Right kidney (tissue), 9 donors: ENCODE measurements at places on chromosomes 5 and 9.

DNA sequence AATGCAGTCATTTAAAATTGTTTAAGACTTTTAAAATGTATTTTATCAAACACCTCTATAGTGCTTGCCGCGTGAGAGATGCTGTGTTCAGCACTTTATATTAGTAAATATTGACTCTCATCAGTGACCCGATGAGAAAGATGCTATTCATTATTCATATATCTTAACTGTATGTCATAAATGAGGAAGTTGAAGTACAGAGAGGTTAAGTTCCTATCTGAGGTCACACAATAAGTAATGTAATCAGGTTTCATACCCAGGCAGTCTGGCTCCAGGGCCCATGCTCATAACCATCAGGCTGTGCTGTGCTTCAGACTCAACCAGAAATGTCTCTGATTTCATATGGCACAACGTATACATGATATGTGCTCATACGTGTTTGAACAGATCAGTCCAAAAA lies 119.0 kb downstream of the SV2C start:
- no peak for DNase-seq

GRCh38 chr9:28289746-28290145 lies 716.5 kb upstream of the C9orf72 start:
- peak; percentile 4 for DNase-seq

DNA sequence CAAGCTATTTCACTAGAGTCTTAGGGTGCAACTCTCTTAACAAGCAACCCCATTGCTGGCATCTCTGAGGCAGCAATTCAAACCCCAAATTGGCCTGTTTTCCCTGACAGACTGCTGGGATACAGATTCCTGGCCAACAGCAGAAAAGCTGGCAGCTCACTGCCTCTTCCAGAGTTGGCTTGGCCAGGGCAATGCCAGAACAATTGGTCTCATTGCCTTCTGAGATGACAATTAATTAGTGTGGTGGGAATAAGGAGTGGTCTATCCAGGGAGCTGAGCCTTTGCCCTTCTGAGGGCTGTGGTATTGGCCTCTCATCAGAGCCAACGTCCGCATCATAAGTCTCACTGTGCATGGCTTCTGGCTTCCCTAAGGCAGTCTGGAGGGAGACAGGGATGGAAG lies 183.2 kb downstream of the GNAQ start:
- no peak for DNase-seq

GRCh38 chr5:175750511-175750931 lies 92.7 kb downstream of the HRH2 start:
- DNase-seq = no peak

DNA sequence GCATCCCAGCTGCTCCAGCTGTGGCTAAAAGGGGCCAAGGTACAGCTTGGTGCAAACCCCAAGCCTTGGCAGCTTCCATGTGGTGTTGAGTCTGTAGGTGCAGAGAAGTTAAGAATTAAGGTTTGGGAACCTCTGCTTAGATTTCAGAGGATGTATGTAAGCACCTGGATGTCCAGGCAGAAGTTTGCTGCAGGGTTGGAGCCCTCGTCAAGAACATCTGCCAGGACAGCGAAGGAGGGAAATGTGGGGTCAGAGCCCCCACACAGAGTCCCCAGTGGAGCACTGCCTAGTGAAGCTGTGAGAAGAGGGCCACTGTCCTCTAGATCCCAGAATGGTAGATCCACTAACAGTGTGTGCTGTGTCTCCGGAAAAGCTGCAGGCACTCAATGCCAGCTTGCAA lies 236.2 kb upstream of the ADRA1B start:
- DNase-seq = no peak

- DNase-seq = no peak
Observed at GRCh38 chr5:129135633-129136032, 41.1 kb downstream of the ISOC1 start.

DNA sequence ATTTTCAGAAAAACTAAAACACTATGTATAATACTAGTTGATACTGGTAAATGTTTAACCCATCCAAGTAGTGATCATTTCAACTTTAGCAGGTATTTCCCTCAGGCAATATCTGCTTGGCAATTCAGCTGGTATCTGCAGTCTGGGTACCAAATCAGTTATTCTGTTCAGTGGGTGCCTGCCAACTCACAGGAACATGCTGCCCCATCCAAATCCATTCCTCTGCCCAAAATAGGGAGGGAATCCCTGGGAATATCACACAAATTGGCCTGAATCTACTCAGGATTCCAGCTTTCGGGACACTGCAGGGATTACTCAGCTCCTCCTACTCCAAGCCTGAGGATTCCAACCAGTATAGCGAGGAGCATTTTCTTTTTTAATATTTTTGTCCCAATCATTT lies 61.7 kb upstream of the PDE4D start:
- no peak for DNase-seq

GRCh38 chr5:102767862-102768261 lies 12.8 kb downstream of the PAM start:
- DNase-seq = no peak
